Activated CD8-positive, alpha-beta T cell treated with anti-CD3 and anti-CD28 coated beads for 36 hours (primary cell): ENCODE measurements at places on chromosomes 13 and 19. TPM values are rescaled to one million over a fixed set of nuclear protein-coding genes. Genes with fewer than 3 reads are reported as not detected.

DNA sequence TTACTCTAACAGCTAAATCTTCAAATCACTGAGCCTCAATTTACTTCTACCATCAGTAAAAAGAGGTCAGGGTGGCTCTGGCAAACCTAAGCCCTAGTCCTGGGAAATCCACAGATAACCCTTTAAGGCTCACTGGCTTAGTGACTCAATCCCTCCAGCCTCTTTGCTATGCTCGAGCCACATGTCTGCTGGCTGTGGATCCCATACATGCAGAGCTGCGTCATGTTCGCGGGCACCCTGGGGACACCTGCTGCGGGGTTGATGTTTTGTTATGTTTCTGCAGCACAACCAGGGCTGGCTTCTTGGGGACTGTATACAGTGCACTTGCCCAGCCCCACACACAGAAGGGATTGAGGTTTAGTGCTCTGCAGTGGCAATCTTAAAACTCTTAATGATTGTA lies 41.6 kb upstream of the C13orf42 start:
- no peak overlapping the region for H3K4me3 ChIP-seq
- H3K4me1 ChIP-seq: peaks cover 6% of the 10 kb centered on the region
- H3K27me3 ChIP-seq: peaks cover 13% of the 10 kb centered on the region
- H3K36me3 ChIP-seq: no peaks in the 10 kb centered on the region

- no peak overlapping the region for H3K4me3 ChIP-seq
- peaks cover 4% of the 10 kb centered on the region for H3K36me3 ChIP-seq
- no peak for DNase-seq
- H3K27me3 ChIP-seq: peaks cover 18% of the 10 kb centered on the region
- no peak overlapping the region for H3K27ac ChIP-seq
- H3K4me1 ChIP-seq: no peaks in the 10 kb centered on the region
Observed at GRCh38 chr19:15979293-15979692, 30.5 kb downstream of the OR10H4 start.

GRCh38 chr13:43373400-43373799 lies 350.0 kb downstream of the DNAJC15 start:
- DNase-seq: no peak
- peaks cover 1% of the 10 kb centered on the region for H3K4me1 ChIP-seq
- no peaks in the 10 kb centered on the region for H3K36me3 ChIP-seq
- H3K4me3 ChIP-seq: no peak overlapping the region
- no peak overlapping the region for H3K27ac ChIP-seq

DNA sequence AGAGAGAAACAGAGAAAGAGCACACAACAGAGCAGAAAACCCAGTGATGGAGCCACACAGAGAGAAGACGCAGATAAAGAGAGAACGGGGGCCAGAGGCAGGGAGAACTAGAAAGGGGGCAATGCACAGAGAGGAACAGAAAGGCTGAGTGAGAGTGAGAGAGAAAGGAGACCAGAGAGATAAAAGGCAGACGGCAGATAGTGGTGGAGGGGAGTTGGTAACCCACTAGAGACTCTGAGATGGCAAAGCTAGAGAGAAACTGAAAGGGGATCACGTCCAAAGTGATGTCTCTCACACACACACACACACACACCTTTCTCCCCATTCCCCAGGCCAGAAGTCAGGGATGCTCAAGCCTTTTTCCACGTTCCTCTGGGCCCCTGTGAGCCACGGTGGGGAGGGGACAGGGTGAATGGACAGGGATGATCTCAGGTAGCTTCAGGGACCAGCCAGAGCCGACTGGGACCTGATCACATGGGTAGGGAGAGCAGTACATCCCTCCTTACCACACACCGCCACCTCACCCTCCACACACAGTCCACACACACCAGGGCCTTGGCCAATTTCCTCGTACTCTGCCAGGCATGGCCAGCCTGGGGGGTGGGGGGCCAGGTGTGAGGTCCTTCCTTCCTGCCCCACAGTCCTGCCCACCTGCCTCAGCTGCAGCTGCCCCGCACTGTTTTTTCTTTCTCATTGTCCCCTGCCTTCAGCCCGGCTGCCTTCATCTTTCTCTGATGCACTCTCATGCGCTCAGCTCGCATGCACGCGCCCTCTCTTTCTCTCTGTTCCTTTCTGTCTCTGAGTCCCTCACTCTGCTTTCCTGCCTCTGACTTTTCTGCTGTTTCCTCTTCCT lies 22.5 kb upstream of the POU2F2 start:
- H3K4me1 ChIP-seq: peaks cover 16% of the 10 kb centered on the region
- H3K4me3 ChIP-seq: peak overlapping the region; percentile 14

DNA sequence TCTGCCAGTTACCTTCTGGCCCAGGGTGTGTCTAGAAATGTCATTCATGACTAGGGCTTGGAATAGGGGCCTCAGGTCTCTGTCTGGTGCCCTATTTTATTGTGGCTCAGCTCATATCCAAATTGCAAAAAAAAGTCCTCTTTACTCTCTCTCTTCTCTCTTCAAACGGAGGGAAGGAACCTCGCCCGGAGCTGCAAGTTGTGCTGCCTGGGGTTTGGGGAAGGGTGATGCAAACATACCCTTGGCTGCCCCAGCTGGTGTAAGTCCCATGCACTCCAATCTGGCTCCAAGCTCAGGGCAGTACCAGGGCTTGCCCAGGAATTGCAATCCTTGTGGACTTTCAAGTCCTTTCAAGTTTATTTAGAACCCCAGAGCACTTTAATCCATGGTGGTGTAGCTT lies 549.6 kb downstream of the PCDH17 start:
- no peak for DNase-seq
- no peak overlapping the region for H3K27ac ChIP-seq
- no peak overlapping the region for H3K4me3 ChIP-seq
- H3K36me3 ChIP-seq: no peaks in the 10 kb centered on the region
- H3K4me1 ChIP-seq: no peaks in the 10 kb centered on the region

GRCh38 chr13:77737583-77738200 lies 40.2 kb downstream of the SLAIN1 start:
- H3K4me3 ChIP-seq: no peak overlapping the region
- peaks cover 17% of the 10 kb centered on the region for H3K4me1 ChIP-seq
- H3K36me3 ChIP-seq: peaks cover under 1% of the 10 kb centered on the region
- no peak overlapping the region for H3K27ac ChIP-seq
- H3K27me3 ChIP-seq: no peaks in the 10 kb centered on the region

GRCh38 chr19:35254341-35255297 lies 5.8 kb downstream of the LSR start:
- no peak overlapping the region for H3K4me3 ChIP-seq
- peaks cover 15% of the 10 kb centered on the region for H3K36me3 ChIP-seq
- no peak for DNase-seq
- no peaks in the 10 kb centered on the region for H3K27me3 ChIP-seq

GRCh38 chr19:44580366-44580895 lies 32.9 kb upstream of the IGSF23 start:
- peaks cover 5% of the 10 kb centered on the region for H3K27me3 ChIP-seq

GRCh38 chr13:94119360-94119936 lies 360.0 kb downstream of the DCT start:
- DNase-seq: no peak
- no peak overlapping the region for H3K27ac ChIP-seq
- H3K36me3 ChIP-seq: no peaks in the 10 kb centered on the region
- H3K27me3 ChIP-seq: peaks cover 1% of the 10 kb centered on the region

- no peak overlapping the region for H3K27ac ChIP-seq
- DNase-seq: no peak
- H3K4me1 ChIP-seq: peaks cover 7% of the 10 kb centered on the region
- peaks cover 12% of the 10 kb centered on the region for H3K36me3 ChIP-seq
Observed at GRCh38 chr19:18172331-18173053, 1.1 kb upstream of the IFI30 start.

DNA sequence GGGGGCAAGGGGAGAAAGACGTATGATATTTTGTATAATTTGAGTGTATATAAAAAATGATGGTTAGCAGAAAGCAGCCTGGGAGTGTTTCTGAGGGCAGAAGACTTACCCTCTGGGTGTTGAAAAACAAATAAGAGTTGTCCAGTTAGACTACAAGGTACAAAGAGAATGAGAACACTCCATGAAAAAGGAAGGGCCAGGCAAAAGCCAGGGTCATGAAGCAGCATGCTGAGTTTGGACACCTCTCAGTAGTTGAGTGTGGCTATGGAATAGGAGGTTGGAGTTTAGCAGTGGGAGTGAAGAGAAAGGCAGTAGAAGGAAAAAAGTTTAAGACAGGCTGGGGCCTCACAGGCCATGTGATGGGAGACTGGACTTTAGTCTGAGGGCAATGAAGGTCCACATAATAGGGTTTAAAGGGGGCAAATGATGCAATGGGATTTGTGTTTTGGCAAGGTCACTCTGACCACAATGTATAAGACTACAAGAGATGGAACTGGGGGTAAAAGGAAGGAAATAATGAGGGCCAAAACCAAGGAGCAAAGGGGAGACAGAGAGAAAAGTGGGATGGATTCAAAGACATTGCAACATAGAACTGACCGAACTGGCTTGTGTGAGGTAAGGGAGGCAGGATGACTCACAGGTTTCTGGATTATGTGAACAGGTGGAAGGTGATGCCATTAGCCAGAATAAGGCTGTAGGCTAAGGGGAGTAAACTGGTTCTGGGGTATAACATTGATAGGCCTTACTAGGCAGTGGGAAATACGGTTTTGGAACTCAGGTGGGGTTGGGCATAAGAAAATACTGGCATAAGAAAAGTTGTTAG lies 76.6 kb downstream of the SERP2 start:
- no peaks in the 10 kb centered on the region for H3K4me1 ChIP-seq
- no peak for DNase-seq
- no peaks in the 10 kb centered on the region for H3K36me3 ChIP-seq
- no peak overlapping the region for H3K27ac ChIP-seq
- no peak overlapping the region for H3K4me3 ChIP-seq
- H3K27me3 ChIP-seq: no peaks in the 10 kb centered on the region

- DNase-seq: no peak
- H3K27me3 ChIP-seq: no peaks in the 10 kb centered on the region
- peaks cover 25% of the 10 kb centered on the region for H3K36me3 ChIP-seq
- no peak overlapping the region for H3K4me3 ChIP-seq
- H3K27ac ChIP-seq: no peak overlapping the region
Observed at GRCh38 chr13:110636053-110636475, 20.7 kb downstream of the NAXD start.

DNA sequence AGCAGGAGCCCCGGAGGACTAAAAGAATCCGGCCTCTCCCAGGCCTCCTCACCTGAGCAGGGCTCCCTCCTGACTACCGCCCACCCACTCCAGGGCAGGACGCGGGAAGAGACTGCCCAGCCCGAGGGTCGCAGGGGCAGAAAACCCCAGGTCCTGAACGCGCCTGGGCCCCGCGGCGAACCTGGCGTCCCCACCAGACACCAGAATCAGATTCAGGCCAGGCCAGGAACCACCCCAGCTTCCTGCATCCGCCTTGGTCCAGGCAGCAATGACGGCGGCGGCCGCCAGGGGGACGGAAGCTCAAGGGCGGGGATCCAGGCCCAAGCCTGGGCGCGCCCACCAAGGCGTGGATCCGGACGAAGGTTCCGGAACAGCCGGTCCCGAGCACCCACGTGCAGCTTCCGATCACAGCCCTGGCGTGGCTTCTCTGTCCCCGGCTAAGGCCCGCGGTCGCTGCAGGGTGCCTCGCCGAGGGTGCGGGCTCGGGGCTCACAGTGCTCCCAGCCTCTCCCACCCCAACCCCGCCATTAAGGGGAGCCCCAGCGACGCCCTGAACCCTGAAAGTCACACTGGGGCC lies 3.6 kb downstream of the LGALS7 start:
- peak; percentile 90 for DNase-seq
- H3K4me3 ChIP-seq: peak overlapping the region; percentile 32
- H3K36me3 ChIP-seq: no peaks in the 10 kb centered on the region
- H3K27ac ChIP-seq: no peak overlapping the region
- peaks cover 5% of the 10 kb centered on the region for H3K4me1 ChIP-seq

GRCh38 chr13:31982540-31982939 lies 49.0 kb upstream of the FRY start:
- H3K4me1 ChIP-seq: no peaks in the 10 kb centered on the region
- peak; percentile 3 for DNase-seq
- no peak overlapping the region for H3K27ac ChIP-seq
- H3K4me3 ChIP-seq: no peak overlapping the region

DNA sequence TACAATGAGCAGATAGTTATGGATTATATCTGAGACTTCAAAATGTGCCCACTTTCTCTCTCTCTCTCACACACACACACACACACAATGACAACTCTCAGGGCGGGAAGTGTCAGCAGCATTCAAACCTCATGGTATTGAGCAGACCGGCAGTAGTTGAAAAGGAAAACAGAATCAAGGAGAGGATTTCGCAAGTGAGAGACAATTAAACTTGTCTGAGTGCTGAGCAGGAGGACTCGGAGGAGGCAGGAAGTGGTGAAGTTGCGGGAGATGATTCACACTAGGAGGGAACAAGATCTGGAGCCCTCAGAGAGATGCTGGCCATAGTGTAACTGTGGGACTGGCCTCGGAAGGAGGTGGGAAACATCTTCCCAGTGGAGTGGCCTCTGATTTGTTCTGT lies 353.1 kb downstream of the EFNB2 start:
- no peaks in the 10 kb centered on the region for H3K36me3 ChIP-seq
- no peaks in the 10 kb centered on the region for H3K27me3 ChIP-seq
- H3K4me3 ChIP-seq: no peak overlapping the region
- no peak for DNase-seq

FGF21 gene
- not detected for total RNA-seq

RYR1 gene
- total RNA-seq: 0.63 TPM

SYT3 gene
- not detected for total RNA-seq
